ENCODE measurements at places on chromosomes 12 and 14.

GRCh38 chr12:51531978-51532497 is 59.0 kb upstream of the SCN8A start:
- peak; percentile 34 for DNase-seq

DNA sequence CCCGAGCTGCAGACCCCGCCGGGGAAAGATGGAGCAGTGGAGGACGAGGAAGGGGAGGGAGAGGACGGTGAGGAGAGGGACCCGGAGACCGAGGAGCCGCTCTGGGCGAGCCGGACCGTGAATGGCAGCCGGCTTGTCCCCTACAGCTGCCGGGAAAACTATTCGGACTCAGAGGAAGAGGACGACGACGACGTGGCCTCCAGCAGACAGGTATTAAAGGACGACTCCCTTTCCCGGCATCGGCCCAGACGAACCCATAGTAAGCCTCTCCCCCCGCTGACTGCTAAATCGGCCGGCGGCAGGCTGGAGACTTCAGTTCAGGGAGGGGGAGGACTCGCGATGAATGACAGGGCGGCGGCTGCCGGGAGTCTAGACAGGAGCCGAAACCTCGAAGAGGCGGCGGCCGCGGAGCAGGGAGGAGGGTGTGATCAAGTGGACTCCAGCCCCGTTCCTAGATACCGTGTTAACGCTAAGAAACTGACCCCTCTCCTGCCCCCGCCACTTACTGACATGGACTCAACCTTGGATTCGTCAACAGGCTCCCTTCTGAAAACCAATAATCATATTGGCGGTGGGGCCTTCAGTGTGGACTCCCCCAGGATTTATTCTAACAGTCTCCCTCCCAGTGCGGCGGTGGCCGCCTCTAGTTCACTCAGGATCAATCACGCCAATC is 962 bp downstream of the LEMD3 start:
- no peak for DNase-seq

DNA sequence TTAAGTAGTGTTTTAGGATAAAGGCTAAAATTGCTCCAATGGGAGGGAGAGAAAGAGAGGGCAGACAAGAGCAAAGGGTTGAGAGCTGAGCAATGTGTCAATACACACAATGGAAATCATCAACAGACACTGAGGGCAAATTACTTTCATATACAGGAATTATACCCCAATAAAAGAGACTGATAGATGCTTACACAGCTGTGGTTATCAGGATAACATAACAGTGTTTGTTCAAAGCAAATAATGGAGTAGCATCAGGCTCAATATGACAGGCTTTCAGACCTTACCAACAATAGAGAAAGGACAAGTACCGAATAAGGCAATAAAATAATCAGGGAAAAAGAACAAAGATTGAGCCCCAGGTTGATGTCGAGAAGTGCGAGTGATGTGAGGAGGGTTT is 53.4 kb upstream of the DIO2 start:
- no peak for DNase-seq

GRCh38 chr12:107593713-107594381 is 91.8 kb upstream of the PWP1 start:
- no peak for DNase-seq

- peak; percentile 48 for DNase-seq
Observed at GRCh38 chr14:91228112-91229004, 16.1 kb downstream of the GPR68 start.

GRCh38 chr12:96098631-96099030 is 63.2 kb upstream of the LTA4H start:
- DNase-seq: no peak

DNA sequence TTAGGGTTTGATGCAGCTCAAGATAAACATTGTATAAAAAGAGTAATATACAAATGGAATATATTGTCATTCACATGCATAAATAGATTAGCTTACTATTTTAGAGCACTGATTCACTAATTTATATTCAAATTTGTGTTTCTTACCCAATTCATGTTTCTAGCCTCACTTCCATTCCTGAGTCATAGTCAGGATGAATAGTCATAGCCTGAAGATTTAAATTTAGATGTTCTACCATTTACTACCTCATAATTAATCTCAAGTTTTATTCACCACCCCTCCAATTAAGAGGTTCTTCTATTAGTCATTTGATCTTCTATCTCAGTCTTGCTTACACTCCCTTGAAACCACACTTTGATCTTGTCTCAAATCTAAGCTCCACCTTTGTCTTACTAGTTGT is 38.7 kb downstream of the ANO4 start:
- DNase-seq: no peak

DNA sequence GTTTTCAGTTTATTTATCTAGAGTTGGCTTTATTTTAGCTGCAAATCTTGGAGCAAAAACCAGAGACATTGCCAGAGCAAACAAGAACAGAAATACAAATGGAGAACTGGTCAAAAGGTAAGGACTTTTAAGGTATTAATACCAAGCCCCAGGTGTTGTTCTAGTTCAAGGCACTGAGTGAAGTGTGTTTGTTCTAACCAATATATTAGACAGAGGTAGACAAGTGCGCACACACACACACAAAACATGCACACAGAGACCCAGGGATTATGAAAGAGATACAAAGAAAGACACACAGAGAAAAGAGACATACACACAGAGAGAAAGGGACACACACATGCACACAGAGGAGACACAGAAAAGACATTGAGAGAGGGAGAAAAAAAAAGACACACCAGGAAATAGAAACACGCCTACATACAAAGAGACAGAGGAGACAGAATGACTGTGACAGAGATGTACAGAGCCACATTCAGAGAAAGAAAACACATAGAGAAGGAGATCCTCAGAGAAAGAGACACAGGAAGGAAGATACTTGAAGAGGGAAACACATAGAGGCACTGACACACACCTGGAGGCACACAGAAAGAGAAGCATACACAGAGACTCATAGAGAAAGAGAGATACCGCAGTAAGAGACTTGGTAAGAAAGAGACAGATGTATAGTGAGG is 50.2 kb downstream of the MIPOL1 start:
- DNase-seq: no peak

DNA sequence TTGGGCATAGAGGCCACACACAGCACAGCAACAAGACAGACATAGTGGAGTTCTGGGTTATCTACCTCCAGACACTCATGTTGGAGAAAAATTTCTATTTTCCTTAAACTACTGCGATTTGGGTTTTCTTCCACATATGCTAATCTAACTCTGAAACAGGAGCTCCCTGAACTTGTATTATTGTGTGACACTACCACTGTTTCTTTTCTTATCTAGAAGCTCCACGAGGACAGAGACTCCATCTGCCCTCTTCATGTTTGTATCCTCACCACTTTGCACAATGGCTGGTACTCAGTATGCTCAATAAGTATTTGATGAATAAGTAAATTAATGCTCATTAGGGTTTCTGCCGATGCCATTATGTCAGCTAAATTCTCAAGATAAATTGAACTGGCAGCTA is 218.6 kb downstream of the PAX9 start:
- no peak for DNase-seq
